HCEC 1CT (cell line): ENCODE measurements at places on chromosomes 6 and 20.

GRCh38 chr20:23417861-23418260, 3.4 kb downstream of the NAPB start:
- DNase-seq: no peak

- peak; percentile 21 for DNase-seq
These were observed 58.5 kb upstream of the ATXN1 start for GRCh38 chr6:16819752-16820151.

DNA sequence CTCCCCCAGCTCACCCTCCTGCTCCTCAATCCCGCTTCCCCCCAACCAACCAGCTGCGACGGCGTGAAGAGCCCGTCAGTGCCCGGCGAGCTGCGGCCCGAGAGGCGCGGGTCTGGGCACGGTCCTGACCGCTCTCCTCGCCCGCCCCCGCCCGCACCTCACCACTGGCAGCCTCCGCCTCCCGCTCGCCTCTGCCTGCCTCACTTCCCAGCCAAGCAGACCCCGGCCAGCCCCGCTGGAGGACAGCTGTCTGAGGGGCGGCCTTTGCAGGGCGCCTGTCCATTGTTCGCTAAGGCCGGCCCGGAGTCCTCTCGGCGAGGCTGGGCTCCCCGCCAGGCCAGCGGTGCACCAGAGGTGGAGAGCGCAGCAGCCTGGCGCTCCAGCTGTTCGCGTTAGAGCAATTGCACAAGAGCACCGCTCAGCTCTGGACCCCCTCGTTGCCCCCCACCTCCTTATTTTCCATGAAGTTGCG, 1.3 kb downstream of the SOBP start:
- peak; percentile 52 for DNase-seq

GRCh38 chr20:38119446-38119845, 45.6 kb downstream of the TGM2 start:
- DNase-seq: no peak

DNA sequence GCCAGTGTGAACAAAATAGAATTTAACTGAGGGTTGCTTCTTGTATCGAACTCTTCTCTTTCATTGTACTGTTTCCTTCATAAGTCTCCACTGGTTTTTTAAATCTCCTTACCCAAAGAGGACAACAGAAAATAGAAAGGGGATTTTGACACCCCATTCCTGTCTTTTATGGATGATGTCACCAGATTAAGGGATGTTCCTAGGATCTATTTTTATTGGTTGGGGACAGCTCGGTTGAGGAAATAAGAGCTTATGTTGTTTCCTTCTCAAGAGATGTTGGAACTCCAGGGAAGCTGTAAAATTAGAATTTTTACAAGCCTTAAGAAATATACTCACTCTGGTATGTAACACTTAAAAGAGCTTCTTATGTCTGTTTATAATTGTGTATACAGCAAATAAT, 171.5 kb downstream of the PHF3 start:
- peak; percentile 32 for DNase-seq

DNA sequence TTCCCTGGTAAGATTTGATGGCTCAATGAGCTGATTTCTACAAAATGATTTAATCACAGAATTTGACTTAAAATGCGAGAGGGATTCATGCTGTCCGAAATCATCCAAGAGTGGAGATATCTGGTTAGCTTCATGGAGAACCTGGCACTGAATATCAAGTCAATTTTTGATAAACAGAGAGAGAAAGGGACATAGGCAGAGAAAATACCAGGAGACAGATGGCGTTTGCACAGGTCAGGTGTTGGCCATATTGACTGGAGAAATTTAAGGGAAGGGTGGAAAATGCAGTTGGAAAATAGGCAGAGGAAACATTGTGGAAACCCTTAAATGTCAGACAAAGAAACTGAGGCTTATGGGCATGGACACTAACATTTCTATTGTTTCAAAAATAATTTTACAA, 47.0 kb downstream of the BCAS1 start:
- no peak for DNase-seq

- no peak for DNase-seq
These were observed 39.9 kb downstream of the MAPK14 start for GRCh38 chr6:36067374-36068011.

GRCh38 chr6:142444881-142445301, 143.1 kb downstream of the ADGRG6 start:
- no peak for DNase-seq

DNA sequence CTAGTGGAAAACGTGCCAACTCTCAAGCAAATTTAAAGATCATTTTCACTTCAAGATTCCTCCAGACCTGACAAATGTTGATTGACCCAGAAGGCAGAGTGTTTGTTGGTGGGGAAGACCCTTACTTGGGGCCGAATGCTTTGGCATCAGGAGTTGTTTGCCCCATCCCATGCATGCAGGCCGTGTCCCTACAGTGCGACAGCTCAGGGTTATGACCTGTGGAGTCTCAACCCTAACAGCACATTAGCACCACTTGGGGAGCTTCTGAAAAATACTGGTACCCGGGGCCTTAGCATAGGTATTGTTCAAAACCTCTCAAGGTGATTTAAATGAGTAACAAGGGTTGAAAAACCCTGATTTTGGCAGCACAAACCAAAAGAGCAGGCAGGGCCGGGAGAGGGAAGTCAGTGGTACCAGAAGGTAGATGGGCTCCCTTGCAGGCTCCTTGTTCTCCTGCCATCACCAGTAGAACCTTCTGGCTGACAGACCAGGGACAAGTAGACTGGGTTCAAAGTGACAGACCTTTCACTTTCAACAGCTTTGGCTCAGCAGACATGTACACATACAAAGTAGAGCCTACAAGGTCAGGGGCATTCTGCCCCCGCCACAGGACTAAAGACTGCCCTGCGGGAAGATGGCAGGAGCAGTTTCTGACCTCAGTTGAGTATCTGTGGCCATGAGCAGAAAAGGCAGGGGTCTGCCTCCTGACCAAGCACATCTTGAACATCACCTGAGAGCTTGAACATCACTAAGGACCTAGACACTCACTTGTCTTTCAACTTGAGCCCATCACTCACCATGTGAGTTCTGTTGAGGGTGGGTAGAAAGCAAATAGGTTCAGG, 39.6 kb downstream of the PLCG1 start:
- DNase-seq: no peak

GRCh38 chr6:56749632-56750151, 107.0 kb upstream of the DST start:
- peak; percentile 88 for DNase-seq

- DNase-seq: no peak
These were observed 87.7 kb downstream of the THEMIS start for GRCh38 chr6:127812985-127813698.

- no peak for DNase-seq
These were observed 45.3 kb downstream of the PDSS2 start for GRCh38 chr6:107413966-107414645.

GRCh38 chr6:71707059-71707458, 179.3 kb upstream of the RIMS1 start:
- DNase-seq: no peak

DNA sequence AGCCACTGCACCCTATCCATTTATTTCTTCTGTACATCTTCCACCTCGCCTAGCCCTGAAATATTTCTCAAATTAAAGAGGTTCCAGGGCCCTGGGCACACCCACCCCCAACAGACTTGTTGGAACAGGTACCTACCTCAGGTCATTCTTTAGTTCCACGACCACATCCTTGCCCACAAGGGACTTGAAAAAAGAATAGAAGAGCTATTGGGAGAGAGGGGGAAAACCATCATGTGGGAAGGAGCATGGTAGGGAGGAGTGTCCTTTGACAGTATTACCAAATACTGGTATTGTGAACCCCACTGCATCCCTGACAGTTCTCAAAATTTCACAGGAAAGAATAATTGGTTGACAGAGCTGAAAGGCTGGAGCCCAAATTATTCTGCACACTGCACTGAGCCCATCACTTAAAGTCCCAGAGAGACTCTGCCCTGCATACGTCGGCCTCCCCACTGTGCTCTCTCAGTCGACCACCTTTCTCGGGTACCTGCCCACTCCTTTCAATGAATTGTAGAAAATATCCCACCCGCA, 762 bp downstream of the LSM2 start:
- no peak for DNase-seq

DNA sequence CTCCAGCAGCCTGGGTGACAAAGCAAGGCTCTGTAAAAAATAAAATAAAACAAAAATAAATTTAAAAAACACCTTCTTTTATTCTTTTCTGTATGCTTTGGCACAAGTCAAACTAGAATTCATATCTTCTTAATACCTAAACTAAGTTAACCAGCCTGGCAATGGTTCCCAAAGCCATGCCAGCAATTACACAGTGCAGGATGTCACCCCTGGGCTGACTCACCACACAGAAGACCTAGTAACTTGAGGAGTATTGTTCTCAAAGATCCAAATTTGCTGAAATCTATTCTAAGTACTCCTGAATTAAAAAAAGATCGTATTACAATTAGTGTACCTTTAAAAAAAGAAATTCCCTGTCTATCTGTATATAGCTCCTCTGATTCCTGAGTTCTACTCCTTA, 162.7 kb upstream of the SGK1 start:
- DNase-seq: peak; percentile 1

DNA sequence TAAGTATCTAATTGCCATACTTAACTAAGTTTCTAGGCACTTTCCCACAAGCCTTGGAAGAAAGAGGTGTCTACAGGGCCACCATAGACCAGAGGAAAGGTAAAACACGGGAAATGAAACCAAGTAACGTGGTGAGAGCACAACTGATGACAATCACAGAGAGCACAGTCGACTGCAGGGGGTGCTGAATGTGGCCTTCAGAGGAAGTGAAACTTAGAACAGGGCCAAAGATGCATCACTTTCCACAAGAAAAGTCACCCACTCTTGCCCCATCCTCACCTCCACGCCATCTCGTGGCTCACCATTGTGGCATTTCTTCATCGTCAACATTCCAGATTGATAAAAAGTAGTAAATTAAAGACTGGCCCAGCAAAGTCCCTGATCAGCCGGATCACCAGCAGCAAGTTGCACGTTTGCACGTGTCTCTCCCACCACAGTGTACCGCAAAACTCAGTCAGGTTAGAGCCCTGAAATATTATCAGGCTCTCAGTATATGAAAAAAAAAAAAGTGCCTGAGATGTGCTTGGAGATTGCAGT, 31.4 kb downstream of the HIVEP2 start:
- DNase-seq: no peak

- DNase-seq: peak; percentile 54
These were observed 677 bp downstream of the NEURL2 start for GRCh38 chr20:45890077-45890984.

DNA sequence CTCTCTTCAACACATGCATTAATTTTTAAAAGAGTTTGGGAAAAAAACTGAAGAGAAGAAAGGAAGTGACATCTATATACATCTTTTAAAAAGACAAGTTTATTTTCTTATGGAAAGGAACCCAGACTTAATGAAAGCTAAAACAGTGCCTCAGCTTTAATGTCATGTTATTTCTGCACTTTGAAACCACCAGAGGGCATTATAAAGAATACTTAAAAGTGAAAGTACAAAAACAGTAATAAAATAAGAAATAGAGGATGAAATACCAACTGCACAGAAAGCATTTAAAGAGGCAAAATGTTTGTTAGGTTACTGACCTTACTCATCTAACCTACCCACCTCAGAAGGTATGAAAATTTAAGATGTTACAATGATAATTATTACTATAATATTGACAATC, 98.8 kb downstream of the HUS1B start:
- peak; percentile 7 for DNase-seq

GRCh38 chr6:130453230-130453629, 87.4 kb downstream of the TMEM200A start:
- peak; percentile 55 for DNase-seq

GRCh38 chr6:140459209-140459608, 1084.8 kb upstream of the CITED2 start:
- DNase-seq: no peak

DNA sequence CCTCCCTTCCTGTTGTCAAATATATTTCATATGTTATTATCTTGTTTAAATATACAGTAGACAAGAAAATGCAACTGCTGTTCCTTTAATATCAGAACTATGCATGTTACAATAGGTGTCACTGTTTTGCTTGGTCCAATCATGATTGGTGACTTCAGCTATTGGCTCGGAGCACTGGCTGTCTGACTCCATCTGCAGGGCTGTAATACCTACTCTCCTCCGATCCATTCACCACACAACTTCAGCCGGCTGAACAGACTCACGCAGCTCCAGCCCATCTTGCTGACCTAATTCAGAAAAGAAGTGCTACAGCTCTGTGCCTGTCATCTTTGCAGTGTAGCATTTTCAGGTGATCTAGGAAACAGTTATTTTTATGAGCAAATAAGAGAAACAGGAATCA, at the start of gene BTBD3:
Gene BTBD3 (plus strand): TSS at position 231 of the 400 bp plus-strand sequence. CDS start 383 bp downstream, outside the sequence.
- peak; percentile 45 for DNase-seq

GRCh38 chr20:60993433-60994044, 258.5 kb upstream of the CDH4 start:
- peak; percentile 37 for DNase-seq

- DNase-seq: no peak
These were observed 96.0 kb downstream of the SOBP start for GRCh38 chr6:107585815-107586435.

DNA sequence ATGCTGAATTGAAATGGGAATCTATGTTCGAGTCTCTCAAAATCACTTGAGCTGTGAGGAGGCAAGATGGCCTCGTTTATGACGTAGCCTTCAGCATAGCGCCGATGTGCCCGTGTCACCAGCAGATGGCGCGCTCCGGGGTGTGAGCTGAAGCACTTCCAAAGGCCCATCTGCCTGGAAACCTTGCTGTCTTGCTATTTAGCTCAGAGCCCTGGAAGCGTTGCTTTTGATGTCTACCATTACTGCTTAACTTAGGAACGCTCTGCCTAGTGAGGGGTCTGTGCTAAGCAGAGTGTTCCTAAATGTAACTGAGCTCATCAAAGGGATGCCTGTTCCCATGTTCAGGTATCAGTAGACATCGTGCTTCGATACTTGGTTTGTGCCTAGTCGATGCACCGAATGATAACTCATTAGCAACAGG, 67.7 kb downstream of the SYCP2L start:
- peak; percentile 83 for DNase-seq

DNA sequence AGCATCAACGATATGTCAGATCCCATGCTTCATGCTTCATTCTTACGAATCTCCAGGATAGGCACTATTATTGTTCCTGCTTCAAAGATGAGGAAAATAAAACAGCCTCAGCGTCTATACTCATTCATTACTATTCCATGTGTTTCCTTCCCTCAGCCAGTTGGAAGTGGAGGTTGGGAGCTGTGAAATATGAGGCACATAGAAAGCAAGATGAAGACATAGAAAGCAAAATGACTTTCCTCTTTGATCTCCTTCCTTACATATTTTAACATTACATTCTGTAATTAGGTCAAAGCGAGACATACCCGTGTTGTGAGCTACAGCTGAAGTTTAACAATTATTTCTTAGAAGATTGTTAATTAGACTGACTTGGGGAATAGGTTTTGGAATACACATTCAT, 125.4 kb downstream of the FYN start:
- no peak for DNase-seq

DNA sequence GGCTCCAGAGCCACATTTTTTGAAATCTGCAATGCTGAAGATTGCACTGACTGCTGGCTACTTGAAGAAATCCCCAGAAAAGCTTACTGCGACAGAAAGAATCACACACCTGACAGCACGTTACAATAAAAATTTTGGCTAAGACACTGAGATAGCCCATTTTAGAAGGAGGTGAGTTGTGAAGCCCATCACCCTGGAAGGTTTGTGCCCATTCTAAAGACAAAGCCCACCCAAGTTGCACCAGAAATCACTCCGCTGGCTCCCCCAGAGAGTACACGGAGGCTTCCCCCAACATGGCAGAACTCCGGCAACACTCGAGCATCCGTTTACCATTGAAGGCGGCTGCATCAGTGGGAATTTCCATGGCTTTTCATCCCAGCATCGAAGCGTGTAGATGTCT, 29.4 kb downstream of the LPA start:
- no peak for DNase-seq
